ENCODE measurements at places on chromosomes 11 and 22. TPM values are rescaled to one million over a fixed set of nuclear protein-coding genes. Genes with fewer than 3 reads are reported as not detected.

Gene ART5
- 9.7 TPM for total RNA-seq

Gene C22orf15
- total RNA-seq = 2.0 TPM

Gene TMEM86A
- 3.9 TPM for total RNA-seq

Gene SAA1
- not detected for total RNA-seq

Gene SPTBN2
- total RNA-seq = 17.1 TPM

Gene ADM
- total RNA-seq = 78.3 TPM

Gene CHADL
- total RNA-seq = 1.2 TPM

Gene KRTAP5-2
- not detected for total RNA-seq

Gene C11orf65
- 0.69 TPM for total RNA-seq

Gene UBQLNL
- 4.4 TPM for total RNA-seq

Gene GDPD4
- total RNA-seq = not detected

Gene CRYBB2
- total RNA-seq = 1.9 TPM

Gene GDPD5
- 674 TPM for total RNA-seq

Gene KREMEN1
- 3.1 TPM for total RNA-seq

Gene PHOX2A
- not detected for total RNA-seq

Gene GAS2
- 1.4 TPM for total RNA-seq

GRCh38 chr11:93545566-93545965, 2.4 kb upstream of the SMCO4 start:
- peaks cover 20% of the 10 kb centered on the region for H3K4me1 ChIP-seq
- H3K27ac ChIP-seq = no peak overlapping the region
- H3K36me3 ChIP-seq = peaks cover 4% of the 10 kb centered on the region
- H3K27me3 ChIP-seq = peaks cover 11% of the 10 kb centered on the region

DNA sequence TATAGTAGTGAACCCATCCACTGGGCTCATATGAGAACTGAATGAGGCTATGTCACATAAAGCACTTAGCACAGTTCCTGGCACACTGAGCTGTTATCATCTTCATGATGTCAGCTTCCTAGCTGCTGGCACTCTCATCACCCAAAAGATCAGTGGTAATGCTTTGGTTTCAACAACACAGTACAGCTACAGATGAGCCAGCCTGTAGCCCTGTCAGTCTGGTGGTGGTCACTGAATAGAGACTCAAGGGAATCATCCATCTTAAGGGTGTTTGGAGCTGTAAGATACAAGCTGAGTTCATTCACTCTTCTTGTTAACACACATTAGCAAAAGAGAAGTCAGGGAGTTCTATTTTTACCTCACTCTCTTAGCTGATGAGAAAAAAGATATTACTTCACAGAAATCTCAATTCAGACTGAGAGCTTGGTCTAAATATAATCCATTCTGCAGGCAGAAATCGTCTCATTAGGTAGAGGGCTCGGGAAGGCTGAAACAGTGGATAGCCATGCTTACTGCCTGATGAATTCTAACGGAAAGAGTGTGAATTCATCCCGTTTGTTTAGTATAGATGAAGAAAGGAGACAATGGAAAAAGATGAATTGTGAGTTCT, 6.3 kb upstream of the SLC1A2 start:
- peaks cover 4% of the 10 kb centered on the region for H3K27me3 ChIP-seq
- no peaks in the 10 kb centered on the region for H3K4me1 ChIP-seq
- no peak overlapping the region for H3K27ac ChIP-seq

DNA sequence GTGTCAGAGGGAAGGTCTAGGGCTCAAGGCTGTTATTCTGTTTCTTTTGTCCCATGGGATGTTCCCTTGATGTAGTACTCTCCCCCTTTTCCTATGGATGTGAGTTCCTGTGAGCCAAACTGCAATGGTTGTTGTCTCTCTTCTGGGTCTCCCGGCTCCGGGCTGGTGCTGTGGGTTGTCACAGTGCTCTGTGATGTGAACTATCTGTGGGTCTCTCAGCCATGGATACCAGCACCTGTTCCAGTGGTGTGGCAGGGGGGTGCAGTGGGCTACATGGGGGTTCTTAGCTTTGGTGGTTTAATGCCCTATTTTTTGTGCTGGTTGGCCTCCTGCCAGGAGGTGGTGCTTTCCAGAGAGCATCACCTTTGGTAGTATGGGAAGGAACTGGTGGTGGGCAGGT, 941.1 kb downstream of the KCNA4 start:
- no peak overlapping the region for H3K4me3 ChIP-seq
- H3K36me3 ChIP-seq = no peaks in the 10 kb centered on the region
- DNase-seq = no peak
- no peak overlapping the region for H3K27ac ChIP-seq

- no peaks in the 10 kb centered on the region for H3K27me3 ChIP-seq
- no peaks in the 10 kb centered on the region for H3K4me1 ChIP-seq
- H3K4me3 ChIP-seq = no peak overlapping the region
- H3K36me3 ChIP-seq = no peaks in the 10 kb centered on the region
Measured at GRCh38 chr22:48169227-48169626, 1406.8 kb downstream of the TBC1D22A start.

DNA sequence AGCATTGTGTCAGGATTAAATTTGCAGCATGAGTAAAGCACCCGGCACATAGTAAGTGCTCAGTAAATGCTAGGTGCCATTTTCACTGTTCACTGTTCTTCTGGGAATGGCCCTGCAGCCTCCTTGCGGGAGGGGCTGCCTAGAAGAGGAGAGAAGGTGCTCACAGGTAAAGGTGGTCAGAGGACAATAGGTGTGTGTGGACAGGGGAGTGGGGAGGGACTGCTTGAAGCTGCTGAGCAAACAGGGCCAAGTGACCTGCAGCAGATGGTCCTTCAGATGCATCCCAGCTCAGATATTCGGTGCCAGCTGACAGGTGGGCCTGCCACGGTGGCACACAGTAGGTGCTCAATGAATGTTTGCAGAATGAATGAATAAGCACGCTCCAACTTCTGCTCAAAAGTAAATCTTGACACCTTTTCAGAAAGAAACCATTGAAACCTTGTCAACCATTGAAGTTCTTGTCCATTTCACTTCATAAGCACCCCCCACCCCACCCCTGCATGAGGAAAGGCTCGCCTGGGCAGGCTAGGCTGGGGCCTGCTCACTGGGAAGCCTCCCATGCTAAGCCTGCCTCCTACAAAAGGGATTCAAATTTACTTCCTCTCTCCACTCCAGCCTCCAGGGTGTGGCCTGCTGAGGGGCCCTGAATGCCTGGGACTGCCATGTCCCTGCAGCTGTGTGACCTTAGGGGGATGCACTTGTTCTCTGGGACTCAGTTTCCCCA, 1.6 kb downstream of the KIAA0930 start:
- no peak for DNase-seq
- H3K4me1 ChIP-seq = peaks cover 4% of the 10 kb centered on the region

- no peaks in the 10 kb centered on the region for H3K4me1 ChIP-seq
- no peaks in the 10 kb centered on the region for H3K27me3 ChIP-seq
- no peak overlapping the region for H3K4me3 ChIP-seq
- H3K27ac ChIP-seq = no peak overlapping the region
Measured at GRCh38 chr22:26417406-26417805, 11.7 kb upstream of the ASPHD2 start.

DNA sequence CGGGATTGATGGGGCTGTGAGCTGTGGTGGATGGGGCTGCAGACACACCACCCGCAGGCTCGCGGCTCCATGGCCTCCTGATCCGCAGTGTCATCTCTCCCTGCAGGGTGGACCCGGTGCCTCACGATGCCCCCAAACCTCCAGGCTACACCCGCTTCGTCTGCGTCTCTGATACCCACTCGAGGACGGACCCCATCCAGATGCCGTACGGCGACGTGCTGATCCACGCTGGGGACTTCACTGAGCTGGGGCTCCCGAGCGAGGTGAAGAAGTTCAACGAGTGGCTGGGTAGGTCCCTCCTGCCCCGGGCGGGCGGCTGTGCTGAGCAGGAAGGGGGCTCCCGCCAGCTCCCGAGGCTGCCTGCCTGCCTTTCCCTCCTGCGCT, 23.1 kb downstream of the MPPED1 start:
- H3K36me3 ChIP-seq = no peaks in the 10 kb centered on the region
- H3K4me3 ChIP-seq = no peak overlapping the region
- no peak for DNase-seq
- peaks cover 3% of the 10 kb centered on the region for H3K4me1 ChIP-seq
- H3K27me3 ChIP-seq = peaks cover 18% of the 10 kb centered on the region
- no peak overlapping the region for H3K27ac ChIP-seq

- H3K36me3 ChIP-seq = peaks cover 12% of the 10 kb centered on the region
- peaks cover 14% of the 10 kb centered on the region for H3K27me3 ChIP-seq
Measured at GRCh38 chr11:67397536-67397935, 4.1 kb downstream of the PPP1CA start.

GRCh38 chr11:133081020-133081419, 451.3 kb downstream of the OPCML start:
- peaks cover 4% of the 10 kb centered on the region for H3K4me1 ChIP-seq
- no peak overlapping the region for H3K4me3 ChIP-seq
- DNase-seq = no peak
- H3K36me3 ChIP-seq = no peaks in the 10 kb centered on the region

GRCh38 chr22:46665151-46665695, 45.0 kb downstream of the GRAMD4 start:
- H3K4me1 ChIP-seq = no peaks in the 10 kb centered on the region
- H3K27ac ChIP-seq = no peak overlapping the region
- peaks cover 16% of the 10 kb centered on the region for H3K36me3 ChIP-seq
- DNase-seq = no peak
- peaks cover 12% of the 10 kb centered on the region for H3K27me3 ChIP-seq

- no peaks in the 10 kb centered on the region for H3K36me3 ChIP-seq
- DNase-seq = no peak
- H3K27me3 ChIP-seq = no peaks in the 10 kb centered on the region
- no peak overlapping the region for H3K4me3 ChIP-seq
- no peak overlapping the region for H3K27ac ChIP-seq
- H3K4me1 ChIP-seq = peaks cover 32% of the 10 kb centered on the region
Measured at GRCh38 chr11:334264-334994, 13.8 kb upstream of the IFITM3 start.

DNA sequence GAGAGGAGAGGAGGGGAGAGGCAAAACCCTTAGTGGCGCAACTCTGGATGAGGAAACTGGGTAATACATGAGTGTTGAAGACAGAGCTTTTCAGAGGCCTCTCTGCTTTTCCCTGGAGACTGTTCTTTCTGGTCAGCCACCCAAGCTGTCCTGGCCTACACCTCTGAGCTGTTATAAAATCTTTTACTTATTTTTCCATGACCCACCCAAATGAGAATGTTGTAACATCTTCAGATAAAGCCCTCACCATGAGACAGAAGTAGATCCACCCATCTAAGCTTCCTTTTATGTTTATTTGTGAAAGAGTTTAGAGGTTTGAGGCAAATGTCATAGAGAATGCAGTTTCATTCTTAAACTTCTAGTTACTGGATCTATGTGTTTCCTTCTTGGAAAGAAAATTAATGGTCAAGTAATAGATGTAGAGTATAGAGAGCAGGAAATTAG, 20.3 kb upstream of the APLP2 start:
- no peaks in the 10 kb centered on the region for H3K27me3 ChIP-seq
- no peaks in the 10 kb centered on the region for H3K4me1 ChIP-seq
- DNase-seq = no peak
- H3K4me3 ChIP-seq = no peak overlapping the region

- H3K27me3 ChIP-seq = peaks cover 7% of the 10 kb centered on the region
- H3K4me1 ChIP-seq = peaks cover 8% of the 10 kb centered on the region
- H3K27ac ChIP-seq = no peak overlapping the region
- no peak overlapping the region for H3K4me3 ChIP-seq
Measured at GRCh38 chr11:119830400-119830799, 101.4 kb upstream of the NECTIN1 start.

GRCh38 chr11:68948496-68948895, 32.3 kb downstream of the MRGPRD start:
- H3K4me1 ChIP-seq = peaks cover 3% of the 10 kb centered on the region
- no peak for DNase-seq
- H3K27me3 ChIP-seq = no peaks in the 10 kb centered on the region

- no peak overlapping the region for H3K4me3 ChIP-seq
- H3K27ac ChIP-seq = no peak overlapping the region
- H3K36me3 ChIP-seq = no peaks in the 10 kb centered on the region
- H3K4me1 ChIP-seq = no peaks in the 10 kb centered on the region
Measured at GRCh38 chr11:5242208-5242607, 7.4 kb downstream of the HBG1 start.
